T1000 (cell line): ENCODE measurements at places on chromosomes 11 and 22.

GRCh38 chr11:283405-284104 is 5.3 kb downstream of the NLRP6 start:
- no peak for DNase-seq

GRCh38 chr22:31728857-31729256 is 21.1 kb downstream of the PRR14L start:
- DNase-seq = no peak

DNA sequence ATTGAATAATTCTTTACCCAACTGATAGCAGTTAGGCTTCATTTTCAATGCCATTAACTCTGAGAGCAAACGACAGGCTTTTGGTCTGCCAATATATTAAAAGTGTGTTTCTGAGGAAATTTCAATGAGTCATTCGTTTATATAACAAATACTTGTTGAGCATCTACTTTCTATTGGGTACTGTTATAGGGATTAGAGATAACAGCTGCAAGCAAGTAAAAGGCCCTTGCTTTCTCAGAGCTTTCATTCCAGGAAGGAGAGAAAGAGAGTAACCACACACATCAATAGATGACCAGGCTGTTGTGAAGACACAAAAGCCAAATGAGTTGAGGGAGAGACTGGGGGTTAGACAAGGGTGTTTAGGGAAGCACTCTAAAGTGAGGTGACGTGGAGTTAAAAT is 35.7 kb downstream of the CD44 start:
- no peak for DNase-seq

GRCh38 chr11:102760344-102761035 is 19.9 kb downstream of the MMP10 start:
- DNase-seq = no peak

DNA sequence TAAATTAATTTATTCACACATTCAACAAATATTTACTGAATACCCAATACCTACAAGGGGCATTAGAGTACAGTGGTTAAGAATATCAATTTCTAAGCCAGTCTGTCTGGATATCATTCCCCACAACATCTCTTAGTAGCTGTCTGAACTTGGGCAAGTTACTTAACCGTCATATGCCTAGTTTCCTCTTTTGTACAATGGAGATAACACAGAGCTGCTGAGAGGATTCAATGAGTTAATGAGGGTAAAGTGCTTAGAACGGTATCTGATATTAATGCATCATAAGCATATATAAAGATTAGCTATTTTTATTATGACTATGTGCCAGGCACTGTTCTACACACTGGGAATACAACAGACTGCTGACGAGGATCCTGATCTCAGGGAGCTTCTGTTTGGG is 116.4 kb downstream of the APOL5 start:
- no peak for DNase-seq

GRCh38 chr11:33723238-33723881 is 12.9 kb downstream of the CD59 start:
- DNase-seq = no peak

- DNase-seq = no peak
Observed at GRCh38 chr22:19716041-19716828, 1.9 kb downstream of the SEPTIN5 start.

- DNase-seq = no peak
Observed at GRCh38 chr11:10021563-10021962, 272.5 kb downstream of the SBF2 start.

- no peak for DNase-seq
Observed at GRCh38 chr11:59222464-59223060, 9.8 kb upstream of the MPEG1 start.

GRCh38 chr11:1487091-1487850 is 692 bp upstream of the MOB2 start:
- no peak for DNase-seq

DNA sequence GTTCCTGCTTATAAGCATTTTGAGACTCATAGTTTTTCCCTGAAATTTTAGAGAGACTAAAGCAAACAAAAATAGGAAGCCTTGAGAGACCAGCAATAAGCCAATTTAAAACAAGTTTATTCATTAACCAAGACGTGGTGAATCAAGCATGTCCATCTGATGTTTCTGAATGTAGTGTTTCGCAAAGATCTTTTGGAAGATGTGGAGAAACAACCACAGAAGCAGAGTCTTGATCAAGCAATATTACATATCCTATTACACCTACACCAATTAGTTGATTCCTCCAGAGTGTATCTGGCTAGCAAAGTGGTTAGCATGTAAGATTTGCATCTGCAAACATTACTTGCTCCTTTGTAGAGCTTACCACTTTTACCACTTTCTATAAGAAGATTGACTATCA is at the start of gene OVCH2:
Gene OVCH2 (minus strand): TSS at position 101 of the 400 bp plus-strand sequence. CDS start 83 bp downstream, at position 18.
- no peak for DNase-seq

DNA sequence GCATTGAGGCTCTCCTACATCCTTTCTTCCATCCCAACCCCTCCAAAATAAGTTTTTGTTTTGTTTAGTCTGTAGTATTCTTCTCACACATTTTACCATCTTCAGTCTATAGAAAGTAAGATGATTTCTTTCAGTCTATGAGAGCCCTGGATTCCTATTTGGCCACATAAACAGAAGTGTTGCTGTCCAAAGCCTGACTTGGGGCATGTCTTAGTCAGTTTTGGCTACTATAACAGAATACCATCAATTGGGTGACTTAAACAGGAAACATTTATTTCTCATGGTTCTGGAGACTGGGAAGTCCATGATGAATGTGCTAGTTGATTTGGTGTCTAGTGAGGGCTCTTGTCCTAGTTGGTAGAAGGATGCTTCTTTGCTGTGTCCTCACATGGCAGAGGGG is 146.8 kb upstream of the DDI1 start:
- no peak for DNase-seq

GRCh38 chr11:64564947-64565889 is 25.8 kb upstream of the SLC22A12 start:
- no peak for DNase-seq

DNA sequence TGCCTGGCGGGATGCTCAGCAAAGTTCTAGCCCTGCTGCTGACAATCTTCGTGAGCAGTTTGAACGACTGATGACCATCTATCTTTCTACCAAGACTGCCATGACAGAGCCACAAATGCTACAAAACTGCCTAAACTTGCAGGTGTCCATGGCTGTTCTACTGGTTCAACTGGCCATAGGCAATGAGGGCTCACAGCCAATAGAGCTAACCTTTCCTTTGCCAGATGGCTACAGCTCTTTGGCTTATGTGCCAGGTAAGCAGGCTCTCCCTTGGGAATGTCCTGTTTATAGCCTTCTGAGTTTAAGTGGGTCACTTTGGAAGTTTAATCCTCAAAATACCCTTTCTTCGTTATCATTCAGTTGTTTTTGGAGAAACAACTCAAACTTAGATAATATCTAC is 20.1 kb downstream of the UBE4A start:
- no peak for DNase-seq

DNA sequence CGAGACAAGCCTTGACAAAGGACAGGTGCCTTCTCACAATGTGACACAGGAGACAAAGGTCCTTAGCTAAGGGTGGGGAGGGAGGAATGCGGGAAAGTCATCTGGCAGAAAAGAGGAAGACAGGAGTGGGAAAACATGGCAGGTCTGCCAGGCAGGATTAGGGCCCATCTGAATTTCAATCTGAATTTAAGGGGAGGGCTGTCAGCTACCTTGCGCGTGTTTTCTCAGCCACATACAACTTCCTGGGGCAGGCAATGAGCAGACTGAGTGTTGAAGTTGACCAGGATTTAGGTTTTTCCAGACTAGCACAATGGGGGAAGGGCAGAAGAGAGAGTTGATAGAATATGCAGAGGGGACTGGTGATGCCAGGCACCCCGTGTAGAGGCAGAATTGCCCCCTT is 66.7 kb upstream of the LARGE1 start:
- DNase-seq = no peak

- no peak for DNase-seq
Observed at GRCh38 chr22:32880061-32880460, 78.6 kb downstream of the TIMP3 start.

GRCh38 chr22:46587061-46587460 is 33.1 kb upstream of the GRAMD4 start:
- no peak for DNase-seq

GRCh38 chr11:46570790-46571398 is 22.9 kb downstream of the AMBRA1 start:
- DNase-seq = no peak

- DNase-seq = no peak
Observed at GRCh38 chr11:83717537-83717936, 431.4 kb upstream of the CCDC90B start.

GRCh38 chr11:14081581-14082231 is 119.2 kb downstream of the SPON1 start:
- DNase-seq = no peak

- no peak for DNase-seq
Observed at GRCh38 chr11:23079382-23079813, 219.1 kb upstream of the CCDC179 start.

- no peak for DNase-seq
Observed at GRCh38 chr11:88104408-88104807, 70.8 kb downstream of the RAB38 start.

DNA sequence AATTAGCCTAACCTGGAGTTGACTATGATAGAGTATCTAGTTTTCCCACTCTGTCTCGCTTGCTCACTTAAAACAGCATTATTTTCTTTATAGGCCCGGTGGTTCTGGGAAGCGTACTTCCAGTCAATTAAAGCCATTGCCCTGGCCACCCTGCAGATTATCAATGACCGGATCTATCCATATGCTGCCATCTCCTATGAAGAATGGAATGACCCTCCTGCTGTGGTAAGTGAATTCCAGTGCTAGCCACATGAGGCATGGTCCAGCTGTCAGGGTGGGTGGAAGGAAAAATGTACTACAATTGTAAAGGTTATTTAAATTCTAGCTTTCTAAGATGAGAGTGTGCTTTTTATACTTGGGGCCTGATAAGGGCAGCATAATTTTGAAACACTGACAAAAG is 76.0 kb downstream of the EXT2 start:
- DNase-seq = no peak

DNA sequence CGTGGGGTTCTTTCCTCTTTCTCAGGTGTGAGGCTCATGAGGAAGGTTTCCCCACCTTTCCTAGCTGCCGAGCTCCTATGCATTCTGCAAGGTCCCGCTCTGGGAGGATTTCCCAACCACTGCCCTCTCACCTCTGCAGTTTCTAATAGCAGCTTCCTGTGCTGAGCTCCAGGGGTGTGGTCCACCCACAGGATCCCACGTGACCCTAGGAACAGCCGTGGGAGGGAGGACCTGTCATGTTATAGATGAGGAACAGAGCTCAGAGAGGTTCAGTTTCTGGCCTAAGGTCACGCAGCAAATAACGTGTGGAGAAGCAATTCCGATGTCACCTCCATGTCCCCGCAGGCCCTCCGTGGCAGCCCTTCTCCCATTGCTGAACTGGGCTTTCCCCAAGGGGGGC is 38.5 kb downstream of the FLRT1 start:
- no peak for DNase-seq

- no peak for DNase-seq
Observed at GRCh38 chr11:96246718-96247552, 96.1 kb downstream of the MAML2 start.

- peak; percentile 85 for DNase-seq
Observed at GRCh38 chr22:45537734-45538181, 35.1 kb downstream of the FBLN1 start.

DNA sequence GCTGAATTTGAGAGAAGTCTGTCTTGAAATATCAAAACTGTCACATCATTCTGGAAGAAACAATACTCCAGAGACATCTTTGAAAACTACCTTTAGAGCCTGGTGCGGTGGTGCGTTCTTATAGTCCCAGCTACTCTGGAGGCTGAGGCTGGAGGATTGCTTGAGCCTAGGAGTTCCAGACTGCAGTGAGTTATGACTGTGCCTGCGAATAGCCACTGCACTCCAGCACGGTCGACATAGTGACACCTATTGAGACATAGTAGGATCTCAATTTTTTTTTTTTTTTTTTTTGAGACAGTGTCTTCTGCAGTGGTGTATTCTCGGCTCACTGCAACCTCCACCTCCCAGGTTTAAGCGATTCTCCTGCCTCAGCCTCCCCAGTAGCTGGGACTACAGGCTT is 11.5 kb upstream of the AIFM3 start:
- DNase-seq = no peak

- DNase-seq = no peak
Observed at GRCh38 chr11:126800009-126800408, 200.6 kb downstream of the KIRREL3 start.

- peak; percentile 54 for DNase-seq
Observed at GRCh38 chr22:42780070-42780540, 59.4 kb upstream of the A4GALT start.

DNA sequence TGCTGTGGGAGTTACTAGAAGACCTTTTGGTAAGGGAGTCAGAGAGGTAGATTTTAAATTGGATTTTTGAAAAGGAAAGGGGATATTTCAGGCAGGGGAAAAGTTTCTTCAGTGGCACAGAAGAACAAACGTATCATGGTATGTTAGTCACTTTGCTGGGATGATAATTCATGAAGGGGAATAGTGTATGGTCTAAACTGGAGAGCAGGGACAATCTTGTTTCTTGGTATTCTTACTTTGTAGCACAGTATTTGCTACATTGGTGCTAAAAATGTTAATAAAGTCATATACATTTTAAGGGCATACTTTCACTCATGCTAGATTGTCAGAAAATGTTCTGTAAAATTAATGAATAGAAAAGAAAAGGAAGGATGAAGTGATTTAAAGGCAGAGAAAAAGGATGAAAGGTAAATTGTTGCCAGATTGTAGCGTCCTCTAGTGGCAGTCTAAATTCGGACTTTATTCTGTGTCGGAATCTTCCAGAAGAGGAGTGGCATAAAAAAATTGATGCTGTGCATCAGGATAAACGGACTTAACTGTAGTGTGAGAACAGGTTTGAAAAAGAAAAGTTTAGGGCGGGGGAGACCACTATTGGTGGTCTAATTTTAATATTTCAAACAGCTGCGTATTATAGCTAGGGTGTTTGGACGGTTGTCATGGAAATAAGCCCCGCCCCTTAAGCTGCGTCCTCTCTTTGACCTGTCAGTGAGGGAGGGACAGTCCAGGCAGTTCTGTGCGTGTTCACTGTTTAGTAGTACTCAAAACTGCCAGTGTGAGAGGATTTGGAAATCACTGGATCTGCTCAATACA is at the start of gene BCO2:
Gene BCO2 (plus strand): TSS at position 724 of the 810 bp plus-strand sequence. CDS start 90 bp downstream, outside the sequence.
- DNase-seq = no peak

DNA sequence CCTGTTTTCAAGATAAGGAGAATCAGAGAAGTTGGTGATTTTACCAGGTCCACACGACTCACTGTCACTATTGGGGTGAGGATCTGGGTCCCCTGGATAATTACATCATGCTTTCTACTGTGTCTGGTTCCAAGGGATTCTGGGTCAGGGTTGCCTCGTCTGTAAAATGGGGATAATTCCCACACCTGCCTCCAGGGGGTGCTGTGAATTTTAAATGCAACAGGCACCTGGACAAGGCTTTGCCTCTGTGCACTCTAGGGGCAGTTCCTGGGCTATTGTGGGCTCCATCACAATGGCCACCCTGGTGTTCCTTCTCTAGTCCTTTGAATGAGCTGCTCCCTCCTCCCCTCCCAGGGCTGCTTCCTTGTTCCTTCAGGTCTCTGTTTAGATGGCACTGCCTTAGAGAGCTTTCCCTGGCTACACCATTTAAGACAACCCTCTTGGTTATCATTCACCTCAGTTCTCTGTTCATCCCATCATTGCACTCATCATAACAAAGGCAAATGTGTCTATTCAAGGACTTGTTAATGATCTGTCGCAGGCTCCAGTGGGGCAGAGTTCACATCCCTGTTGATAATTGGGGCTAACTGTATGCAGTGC is 178.6 kb downstream of the MIAT start:
- no peak for DNase-seq
